Activated T-cell treated with anti-CD3 and anti-CD28 coated beads, Interleukin-2, amount 50 U/mL, for 72 hours (primary cell): ENCODE measurements at places on chromosomes 12 and 14.

DNA sequence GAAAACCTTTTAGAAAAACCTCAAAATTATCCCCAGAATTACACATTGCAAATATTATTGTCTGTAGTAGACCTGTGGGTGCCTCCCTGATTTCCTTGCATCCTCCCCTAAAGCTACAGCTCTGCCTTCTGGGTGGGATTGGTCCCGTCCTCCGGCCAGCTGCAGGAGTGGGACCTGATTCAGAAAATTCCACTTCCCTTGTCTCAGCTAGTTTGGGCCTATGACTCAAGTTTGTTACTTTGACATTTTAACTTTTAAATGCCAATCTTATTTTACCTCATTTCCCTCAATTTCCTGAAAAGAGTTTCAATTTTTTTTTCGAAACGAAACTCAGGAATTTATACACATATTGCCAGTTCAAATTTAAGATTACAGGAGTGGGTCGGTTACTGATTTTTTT is 13.2 kb upstream of the SLC41A2 start:
- no peak for DNase-seq
- H3K27me3 ChIP-seq: no peaks in the 10 kb centered on the region
- no peak overlapping the region for H3K4me3 ChIP-seq

- no peaks in the 10 kb centered on the region for H3K27me3 ChIP-seq
- DNase-seq: peak; percentile 33
- peaks cover 19% of the 10 kb centered on the region for H3K4me1 ChIP-seq
- peak overlapping the region; percentile 43 for H3K27ac ChIP-seq
- H3K4me3 ChIP-seq: no peak overlapping the region
These were observed 22.4 kb upstream of the PDE1B start for GRCh38 chr12:54526812-54527630.

DNA sequence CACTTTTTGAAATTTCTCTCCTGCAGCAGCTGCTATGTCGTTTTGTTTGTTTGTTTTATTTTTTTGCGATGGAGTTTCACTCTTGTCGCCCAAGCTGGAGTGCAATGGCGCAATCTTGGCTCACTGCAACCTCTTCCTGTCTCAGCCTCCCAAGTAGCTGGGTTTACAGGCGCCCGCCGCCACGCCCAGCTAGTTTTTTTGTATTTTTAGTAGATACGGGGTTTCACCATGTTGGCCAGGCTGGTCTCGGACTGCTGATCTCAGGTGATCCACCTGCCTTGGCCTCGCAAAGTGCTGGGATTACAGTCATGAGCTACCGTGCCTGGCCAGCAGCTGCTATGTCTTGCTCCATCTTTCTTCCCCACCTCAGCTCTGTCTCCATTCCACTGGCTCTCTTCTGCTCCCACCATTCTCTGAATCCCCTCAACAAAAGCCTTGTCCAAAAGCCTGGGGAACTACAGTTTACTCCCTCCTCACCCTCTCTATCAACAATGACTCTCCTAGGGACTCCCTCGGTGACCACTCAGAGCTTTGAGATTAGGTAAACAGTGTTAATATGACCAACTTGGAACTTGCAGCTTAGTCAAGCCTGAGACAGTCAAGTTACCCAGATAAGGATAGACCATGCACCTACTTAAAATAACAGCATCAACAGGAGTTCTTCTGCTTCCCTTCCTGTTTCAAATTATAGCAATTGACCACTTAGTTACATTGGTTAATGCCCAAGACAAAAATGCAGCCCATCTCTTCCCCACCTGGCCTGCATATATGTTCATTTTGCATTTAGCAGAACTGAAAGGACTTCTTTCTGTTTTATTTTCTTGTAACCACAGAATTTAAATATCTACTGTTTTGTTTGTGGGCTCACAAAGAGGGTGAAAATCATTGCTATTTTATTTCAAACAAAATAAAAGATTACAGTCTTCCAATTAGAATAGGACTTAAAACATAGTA is 189.0 kb upstream of the AMIGO2 start:
- no peak overlapping the region for H3K27ac ChIP-seq
- peak overlapping the region; percentile 23 for H3K4me3 ChIP-seq
- peaks cover 73% of the 10 kb centered on the region for H3K4me1 ChIP-seq
- no peaks in the 10 kb centered on the region for H3K27me3 ChIP-seq

DNA sequence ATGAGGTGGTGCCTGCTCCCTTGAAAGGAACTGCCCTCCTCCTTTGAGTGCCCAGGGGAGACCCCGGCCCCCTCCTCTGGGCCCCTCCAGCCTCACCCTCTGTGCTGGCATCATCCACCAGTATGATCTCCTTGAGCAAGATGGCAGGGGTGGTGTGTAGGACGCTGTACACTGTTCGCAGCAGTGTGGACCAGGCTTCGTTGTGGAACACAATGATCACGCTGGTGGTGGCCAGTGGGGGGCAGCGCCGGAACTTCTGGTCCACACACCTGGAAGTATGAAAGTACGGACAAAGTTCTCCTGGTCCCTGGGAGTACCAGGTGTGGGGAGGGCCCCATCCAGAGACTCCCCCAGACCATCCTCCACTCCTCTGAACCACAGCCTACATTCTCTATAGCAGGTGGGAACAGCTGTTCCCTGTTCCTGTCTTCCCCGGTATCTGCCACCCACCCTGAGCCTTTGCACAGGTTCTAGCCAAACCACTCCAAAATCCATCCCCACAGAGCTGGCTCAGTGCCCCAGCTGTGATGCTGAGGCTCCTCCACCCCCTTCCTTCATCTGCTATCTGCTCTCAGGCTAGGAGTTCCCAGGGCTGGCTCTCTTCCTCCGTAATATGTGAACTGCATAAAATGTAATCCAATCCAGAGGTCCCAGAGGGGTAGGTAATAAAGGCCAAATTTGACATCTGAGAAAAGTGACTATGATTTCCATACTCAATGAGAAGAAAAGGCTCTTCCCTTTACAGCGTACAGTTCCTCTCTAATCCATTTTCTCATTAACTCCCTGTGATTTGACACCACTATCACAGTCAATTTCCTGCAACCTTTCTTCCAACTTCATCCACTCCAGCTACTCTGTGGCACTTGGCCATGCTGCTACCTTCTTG is 13.9 kb downstream of the GALNT6 start:
- no peak for DNase-seq
- no peak overlapping the region for H3K27ac ChIP-seq
- H3K36me3 ChIP-seq: peaks cover 9% of the 10 kb centered on the region
- no peak overlapping the region for H3K4me3 ChIP-seq

- H3K4me3 ChIP-seq: no peak overlapping the region
- no peak overlapping the region for H3K27ac ChIP-seq
- no peaks in the 10 kb centered on the region for H3K36me3 ChIP-seq
- no peaks in the 10 kb centered on the region for H3K4me1 ChIP-seq
- DNase-seq: no peak
These were observed 62.6 kb downstream of the SLC24A4 start for GRCh38 chr14:92385561-92385960.

GRCh38 chr12:108720757-108721514 is 10.4 kb downstream of the CORO1C start:
- no peak overlapping the region for H3K4me3 ChIP-seq
- peaks cover 31% of the 10 kb centered on the region for H3K4me1 ChIP-seq
- no peak overlapping the region for H3K27ac ChIP-seq
- H3K27me3 ChIP-seq: no peaks in the 10 kb centered on the region

- H3K27me3 ChIP-seq: no peaks in the 10 kb centered on the region
- no peak overlapping the region for H3K27ac ChIP-seq
- no peak for DNase-seq
These were observed 6.1 kb upstream of the TMEM30B start for GRCh38 chr14:61287196-61287595.

DNA sequence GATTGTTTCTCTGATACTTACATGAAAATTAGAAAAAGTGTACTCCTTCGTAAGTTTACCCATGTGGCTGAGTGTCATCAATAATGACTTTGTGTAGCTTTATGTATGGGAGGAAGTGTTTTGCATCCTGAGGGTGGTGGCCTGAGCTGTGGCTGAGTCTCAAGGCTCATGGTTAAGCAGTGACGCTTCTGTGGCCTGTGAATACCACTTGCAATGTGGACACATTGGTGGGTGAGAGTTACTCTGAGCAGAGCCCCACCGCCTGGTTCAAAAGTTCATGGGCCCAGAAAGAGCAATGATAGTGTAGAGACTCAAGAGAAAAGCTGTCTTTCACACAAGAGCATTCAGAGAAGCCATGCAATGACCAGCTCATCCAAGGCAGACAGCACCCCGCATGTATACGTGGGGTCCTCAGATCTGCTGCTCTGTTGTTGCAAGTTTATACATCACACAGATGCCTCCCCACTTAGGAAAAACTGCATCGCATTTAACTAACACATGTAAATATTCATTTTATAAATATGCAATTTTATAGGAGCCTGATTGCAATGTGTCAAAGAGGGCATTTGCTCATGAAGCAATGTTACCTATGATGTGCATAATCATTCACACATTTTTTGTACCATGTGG is 55.1 kb upstream of the FRMD6 start:
- H3K27me3 ChIP-seq: peaks cover 7% of the 10 kb centered on the region
- H3K4me3 ChIP-seq: no peak overlapping the region
- no peak for DNase-seq
- peaks cover 6% of the 10 kb centered on the region for H3K4me1 ChIP-seq
- H3K27ac ChIP-seq: no peak overlapping the region
- H3K36me3 ChIP-seq: no peaks in the 10 kb centered on the region

DNA sequence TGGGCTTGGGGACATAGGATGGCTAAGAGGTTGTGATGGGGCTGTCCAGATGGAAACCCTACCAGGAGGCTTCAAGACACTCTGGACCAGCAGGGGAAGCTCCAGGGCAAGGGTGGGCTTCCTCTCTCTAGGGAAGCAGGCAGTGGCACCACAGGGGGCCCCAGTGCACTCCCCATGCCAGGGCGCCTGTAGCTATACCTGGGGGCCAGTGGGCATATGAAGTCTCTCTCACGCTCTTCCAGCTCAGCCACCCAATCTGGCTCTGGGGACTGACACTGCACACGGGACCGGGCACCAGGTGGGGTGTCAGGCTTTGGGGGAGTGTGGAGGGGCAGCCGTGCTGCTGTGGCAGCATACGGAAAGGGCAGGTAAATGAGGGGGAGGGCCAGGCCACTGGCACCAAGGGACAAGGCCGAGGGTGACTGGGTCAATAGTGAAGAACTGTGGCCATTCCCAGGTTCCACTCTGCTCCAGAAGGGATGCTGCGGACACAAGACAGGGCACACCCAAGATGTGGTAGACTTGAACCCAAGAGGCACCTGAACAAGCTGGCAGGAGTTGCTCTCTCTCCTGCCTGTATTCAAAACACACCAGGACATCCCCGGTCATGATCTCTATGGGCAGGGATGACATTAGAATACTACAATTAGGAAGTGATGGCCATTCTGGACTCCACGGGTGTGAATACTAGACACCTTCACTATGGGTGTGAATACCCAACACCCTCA is 27.5 kb downstream of the RFLNA start:
- no peaks in the 10 kb centered on the region for H3K27me3 ChIP-seq
- H3K36me3 ChIP-seq: peaks cover 20% of the 10 kb centered on the region
- no peak for DNase-seq
- H3K27ac ChIP-seq: no peak overlapping the region
- H3K4me3 ChIP-seq: no peak overlapping the region
- H3K4me1 ChIP-seq: no peaks in the 10 kb centered on the region

DNA sequence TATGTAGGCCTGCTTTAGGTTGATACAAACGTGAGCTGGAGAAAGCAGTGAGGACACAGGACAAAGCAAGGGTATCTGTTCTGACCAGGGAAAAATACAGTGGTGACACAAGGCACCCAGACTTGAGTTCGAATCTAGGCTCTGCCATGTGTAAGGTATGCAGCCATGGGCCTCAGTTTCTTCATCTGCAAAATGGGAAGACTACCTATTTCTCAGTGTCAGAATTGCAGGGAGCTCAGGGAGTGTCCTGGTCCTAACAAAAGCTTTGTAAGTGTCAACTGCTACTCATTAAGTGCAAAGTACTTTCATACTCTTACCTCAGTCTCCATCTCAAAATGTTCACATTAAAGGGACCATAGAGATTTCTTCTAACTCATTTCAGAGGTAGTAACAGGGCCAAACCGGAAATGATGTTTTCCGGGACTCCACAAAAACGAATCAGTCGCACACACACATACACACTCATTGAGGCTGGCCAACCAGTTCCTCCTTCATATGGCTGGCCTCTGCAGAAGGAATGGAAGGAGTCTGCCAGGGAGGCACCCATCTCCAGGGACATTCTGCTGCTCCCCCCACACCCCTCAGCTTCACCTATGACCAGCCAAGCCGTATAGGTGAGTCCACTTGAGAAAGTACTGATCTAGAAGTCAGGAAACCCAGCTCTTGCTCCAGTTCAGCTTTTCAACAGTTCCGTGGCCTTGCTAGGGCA is 7.8 kb downstream of the CTDSP2 start:
- peak overlapping the region; percentile 65 for H3K4me3 ChIP-seq
- no peaks in the 10 kb centered on the region for H3K27me3 ChIP-seq
- H3K27ac ChIP-seq: peak overlapping the region; percentile 93
- H3K36me3 ChIP-seq: no peaks in the 10 kb centered on the region
- DNase-seq: peak; percentile 53
- H3K4me1 ChIP-seq: peaks cover 100% of the 10 kb centered on the region

GRCh38 chr12:12086973-12087692 is 16.4 kb downstream of the BCL2L14 start:
- peaks cover 10% of the 10 kb centered on the region for H3K27me3 ChIP-seq
- no peak for DNase-seq
- no peak overlapping the region for H3K27ac ChIP-seq
- H3K4me3 ChIP-seq: no peak overlapping the region
- H3K36me3 ChIP-seq: no peaks in the 10 kb centered on the region

- H3K4me1 ChIP-seq: no peaks in the 10 kb centered on the region
- H3K27ac ChIP-seq: no peak overlapping the region
- no peak for DNase-seq
- no peak overlapping the region for H3K4me3 ChIP-seq
These were observed 56.0 kb downstream of the PLCZ1 start for GRCh38 chr12:18681818-18682217.

- H3K4me3 ChIP-seq: no peak overlapping the region
- peaks cover 42% of the 10 kb centered on the region for H3K4me1 ChIP-seq
- no peak overlapping the region for H3K27ac ChIP-seq
- no peaks in the 10 kb centered on the region for H3K36me3 ChIP-seq
- DNase-seq: no peak
These were observed 22.1 kb downstream of the IL26 start for GRCh38 chr12:68203460-68203875.

DNA sequence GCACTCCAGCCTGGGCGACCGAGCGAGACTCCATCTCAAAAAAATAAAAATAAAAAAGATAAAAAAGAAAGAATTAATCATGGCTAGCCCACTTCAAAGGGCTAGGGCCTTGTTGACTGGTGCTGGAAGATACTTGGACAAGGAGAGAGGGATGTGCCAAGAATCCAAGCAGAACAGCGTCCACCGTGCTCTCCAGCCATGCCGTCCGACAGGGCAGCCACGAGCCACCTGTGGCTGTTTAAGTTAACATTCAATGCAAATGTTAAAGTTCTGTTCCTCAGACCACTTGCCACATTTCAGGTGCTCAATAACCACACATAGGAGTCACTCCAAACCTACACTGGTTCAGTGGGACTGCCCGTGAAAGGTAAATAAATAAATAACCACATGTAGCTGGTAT is 21.4 kb downstream of the SLC6A13 start:
- H3K27me3 ChIP-seq: no peaks in the 10 kb centered on the region
- no peak overlapping the region for H3K27ac ChIP-seq
- no peaks in the 10 kb centered on the region for H3K4me1 ChIP-seq
- no peak overlapping the region for H3K4me3 ChIP-seq
- no peak for DNase-seq
- H3K36me3 ChIP-seq: peaks cover 5% of the 10 kb centered on the region

GRCh38 chr12:85260896-85261295 is 19.1 kb upstream of the ALX1 start:
- H3K4me1 ChIP-seq: no peaks in the 10 kb centered on the region
- H3K27me3 ChIP-seq: no peaks in the 10 kb centered on the region
- H3K27ac ChIP-seq: no peak overlapping the region
- DNase-seq: no peak
- no peak overlapping the region for H3K4me3 ChIP-seq
- no peaks in the 10 kb centered on the region for H3K36me3 ChIP-seq
